Activated CD4-positive, alpha-beta T cell treated with anti-CD3 and anti-CD28 coated beads, Interleukin-2, Interleukin-4, amounts not matched to agents 100 ng/mL and 50 ng/mL, durations not matched to agents 16 hours and 8 hours (primary cell): ENCODE measurements at places on chromosomes 16 and 17.
A peak's percentile ranks its signal among the peaks of the same experiment; 100 is the strongest.

DNA sequence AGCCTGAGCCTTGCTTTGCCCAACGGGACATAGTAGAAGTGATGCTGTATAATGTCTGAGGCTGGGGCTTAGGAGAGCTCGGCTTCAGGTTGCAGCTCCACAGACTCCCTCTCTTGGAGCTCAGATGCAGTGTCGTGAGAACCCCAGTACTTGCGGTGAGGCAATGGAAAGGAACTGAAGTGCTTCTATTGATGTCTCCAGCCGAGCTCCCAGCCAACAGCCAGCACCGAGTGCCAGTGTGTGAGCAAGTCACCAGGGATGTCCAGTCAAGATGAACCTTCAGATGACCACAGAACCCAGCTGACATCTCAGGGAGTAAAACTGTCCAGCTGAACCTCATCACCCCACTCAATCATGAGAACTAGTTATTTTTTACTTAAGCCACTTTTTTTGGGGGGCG is 268.1 kb downstream of the IRF8 start:
- DNase-seq: no peak

- DNase-seq: no peak
These were observed 10.8 kb downstream of the ARL2BP start for GRCh38 chr16:57255686-57256415.

- DNase-seq: no peak
These were observed 234.5 kb upstream of the MYOCD start for GRCh38 chr17:12431188-12431587.

DNA sequence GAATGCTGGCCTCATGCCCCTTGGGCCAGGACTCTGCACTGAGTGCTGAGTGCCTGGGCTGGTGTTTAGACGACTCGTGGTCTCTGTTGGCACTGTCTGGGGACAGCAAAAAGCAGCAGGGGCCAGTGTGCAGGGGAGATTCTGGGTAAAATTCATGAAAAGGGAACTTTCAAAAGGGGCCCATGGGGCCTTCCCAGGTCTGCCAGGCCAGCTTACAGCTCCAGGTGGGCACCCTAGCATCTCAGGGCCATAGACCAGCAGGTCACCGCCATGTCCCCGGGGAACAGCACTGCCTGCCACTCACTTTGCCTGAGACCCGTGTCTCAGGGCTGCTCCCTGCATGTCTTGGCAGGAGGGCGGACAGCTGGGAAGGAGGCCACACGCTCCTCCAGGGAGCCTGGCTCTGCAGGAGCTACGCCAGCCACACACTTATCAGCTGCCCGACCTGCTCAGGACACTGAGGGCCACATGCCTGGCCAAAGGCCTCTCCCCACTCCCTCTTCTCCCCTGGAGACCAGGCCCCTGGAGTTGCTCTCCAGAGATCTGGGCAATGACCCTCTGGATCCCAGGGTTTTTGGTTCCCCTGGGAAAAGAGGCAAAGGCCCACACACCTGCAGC is 8.8 kb upstream of the FASN start:
- DNase-seq: no peak

GRCh38 chr16:12025472-12025871 is 48.9 kb downstream of the SNX29 start:
- no peak for DNase-seq

DNA sequence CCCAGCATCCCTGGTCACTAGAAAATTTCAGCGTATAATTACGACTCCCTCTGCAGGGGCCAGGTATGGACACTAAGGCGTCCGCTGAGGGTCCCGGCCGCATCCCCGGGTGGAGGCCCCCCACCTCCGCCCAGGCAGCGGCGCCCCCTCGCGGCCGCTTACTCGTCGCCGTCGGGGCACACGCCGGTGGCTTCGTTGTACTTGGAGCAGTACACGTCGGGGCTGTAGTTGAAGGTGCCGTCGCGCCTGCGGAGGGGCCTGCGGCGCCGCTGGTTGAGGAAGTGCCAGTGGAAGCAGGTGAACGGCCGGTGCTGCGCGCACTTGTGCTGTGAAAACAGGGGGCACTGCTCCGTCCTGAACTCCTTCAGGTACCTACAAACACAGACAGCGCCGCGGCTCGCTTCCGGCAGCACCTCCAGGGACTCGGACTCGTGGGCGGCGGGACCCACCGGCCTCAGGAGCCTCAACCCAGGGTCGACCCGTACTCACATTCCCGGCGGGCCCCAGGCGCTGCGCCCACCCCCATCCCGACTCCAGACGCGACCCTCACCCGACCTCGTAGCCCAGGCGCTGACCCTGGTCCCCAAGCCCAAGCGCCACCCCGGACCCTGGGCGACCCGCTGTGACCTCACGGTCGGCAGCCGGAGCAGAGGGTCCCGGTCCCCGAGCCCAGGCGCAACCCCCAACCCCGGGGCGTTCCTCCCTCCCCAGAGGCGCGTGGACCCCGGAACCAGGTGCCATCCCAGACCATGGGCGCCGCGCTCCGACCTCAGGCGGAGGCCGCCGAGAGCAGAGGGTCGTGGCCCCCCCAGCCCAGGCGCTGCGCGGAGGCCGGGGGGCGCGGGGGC is 596 bp downstream of the UNKL start:
- DNase-seq: peak; percentile 67

DNA sequence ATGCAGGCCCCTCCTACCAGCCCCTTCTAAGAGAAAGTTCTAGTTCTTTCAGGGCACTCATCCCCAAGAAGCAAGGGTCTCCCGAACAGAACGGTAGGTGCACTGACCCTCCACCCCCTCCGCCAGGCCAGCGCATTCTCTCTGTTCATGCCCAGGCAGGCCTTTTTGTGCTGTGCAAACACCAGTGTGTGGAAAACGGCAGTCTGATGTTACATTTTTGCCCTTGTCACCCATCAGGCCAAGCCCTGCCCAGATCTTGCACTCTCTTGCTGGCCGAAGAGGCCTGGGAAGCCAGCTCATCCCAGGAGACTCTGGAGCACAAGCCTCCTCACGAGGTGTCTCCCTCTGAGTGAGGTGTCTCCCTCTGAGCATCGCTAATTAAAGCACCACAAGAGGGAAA is 16.1 kb upstream of the MTSS2 start:
- DNase-seq: no peak

GRCh38 chr17:76166906-76167305 is 25.9 kb upstream of the FOXJ1 start:
- DNase-seq: no peak

DNA sequence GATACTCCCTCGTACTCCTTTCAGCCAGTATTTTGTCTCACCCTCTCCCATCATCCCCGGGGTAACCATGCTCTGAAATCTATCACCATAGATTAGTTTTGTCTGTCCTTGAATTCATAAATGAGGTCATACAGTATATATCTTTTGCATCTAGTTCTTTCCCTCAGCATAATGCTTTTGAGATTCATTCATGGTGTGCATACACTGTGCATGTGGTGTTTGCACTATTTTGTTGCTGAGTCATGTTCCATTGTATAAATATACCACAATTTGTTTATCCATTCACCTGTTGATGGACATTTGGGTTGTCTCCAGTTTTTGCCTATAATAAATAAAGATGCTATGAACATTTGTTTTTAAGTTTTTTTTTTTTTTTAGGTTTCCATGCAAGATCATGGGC is 34.2 kb upstream of the NLRP1 start:
- DNase-seq: no peak

DNA sequence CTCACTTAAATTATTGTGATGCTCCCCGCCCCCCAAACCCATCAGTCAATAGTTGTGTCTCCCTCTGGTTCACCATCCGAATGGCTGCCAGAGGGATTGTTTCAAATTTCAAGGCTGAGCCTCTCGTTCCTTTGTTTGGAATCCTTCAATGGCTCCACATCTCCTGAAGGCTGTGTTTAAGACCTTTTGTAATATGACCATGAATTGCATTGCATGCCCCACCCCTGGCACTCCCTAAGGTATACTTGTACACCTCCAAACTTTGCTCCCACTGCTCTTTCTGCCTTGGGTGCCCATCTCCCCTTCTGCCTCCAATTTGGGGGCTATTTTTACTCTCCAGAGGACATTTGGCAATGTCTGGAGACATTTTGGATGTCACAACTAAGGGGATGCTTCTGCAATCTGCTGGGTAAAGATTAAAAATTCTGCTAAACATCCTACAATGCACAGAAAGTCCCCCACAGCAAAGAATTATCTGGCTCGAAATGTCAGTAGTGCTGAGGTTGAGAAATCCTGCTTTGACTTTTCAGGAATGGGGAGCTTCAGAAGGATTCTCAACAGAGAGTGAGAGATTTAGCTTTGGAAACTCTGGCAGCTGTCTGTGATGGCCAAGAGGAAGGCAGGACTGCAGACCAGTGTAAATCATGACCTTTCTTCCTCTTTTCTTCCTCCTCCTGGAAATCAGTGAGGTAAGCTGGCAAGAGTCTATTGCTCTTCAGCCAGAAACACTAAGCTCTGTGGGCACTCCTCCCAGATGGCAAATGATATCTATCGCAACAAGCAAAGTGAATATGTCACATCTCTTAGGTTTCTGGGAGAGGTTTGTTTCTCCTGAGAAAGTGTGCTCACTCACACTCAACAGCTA is 8.7 kb upstream of the IL4R start:
- no peak for DNase-seq

DNA sequence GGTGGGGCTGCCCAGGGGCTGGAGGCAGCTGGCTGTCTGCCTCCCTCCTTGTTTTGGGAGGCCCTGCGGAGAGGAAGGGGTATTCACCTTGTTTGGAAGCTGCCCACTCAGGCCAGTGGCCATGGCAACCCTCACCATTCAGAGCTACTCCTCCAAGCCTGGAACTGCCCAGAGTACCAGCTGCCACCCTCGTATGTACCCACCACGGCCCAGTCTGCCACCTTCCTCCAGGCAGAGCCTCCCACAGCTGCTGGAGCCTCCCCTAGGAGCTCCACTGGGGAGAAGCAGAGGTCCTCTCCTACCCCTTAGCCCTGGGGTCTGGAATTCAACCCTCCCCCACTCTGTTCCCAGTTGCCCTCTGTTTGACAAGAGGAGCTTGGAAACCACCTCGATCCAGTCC is 90.7 kb downstream of the AXIN2 start:
- no peak for DNase-seq

GRCh38 chr16:65716737-65717700 is 595.2 kb upstream of the CDH11 start:
- no peak for DNase-seq

DNA sequence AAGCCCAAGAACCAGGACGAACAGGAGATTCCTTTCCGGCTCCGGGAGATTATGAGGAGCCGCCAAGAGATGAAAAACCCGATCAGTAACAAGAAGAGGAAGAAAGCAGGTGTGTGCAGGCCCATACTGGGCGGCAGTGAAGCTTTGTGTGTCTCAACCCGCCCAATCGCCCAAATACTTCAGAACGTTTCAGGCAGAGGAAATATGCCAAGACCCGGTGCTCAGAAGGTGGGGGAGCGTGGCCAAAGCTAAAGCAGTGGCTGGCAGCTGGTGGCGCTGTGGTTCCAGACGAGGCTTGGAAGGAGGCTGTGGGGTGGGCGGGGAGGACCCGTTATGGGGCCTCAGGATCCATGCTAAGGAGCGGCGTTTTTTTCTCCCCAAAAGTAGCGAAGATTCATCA is 1.2 kb downstream of the CCDC137 start:
- no peak for DNase-seq

DNA sequence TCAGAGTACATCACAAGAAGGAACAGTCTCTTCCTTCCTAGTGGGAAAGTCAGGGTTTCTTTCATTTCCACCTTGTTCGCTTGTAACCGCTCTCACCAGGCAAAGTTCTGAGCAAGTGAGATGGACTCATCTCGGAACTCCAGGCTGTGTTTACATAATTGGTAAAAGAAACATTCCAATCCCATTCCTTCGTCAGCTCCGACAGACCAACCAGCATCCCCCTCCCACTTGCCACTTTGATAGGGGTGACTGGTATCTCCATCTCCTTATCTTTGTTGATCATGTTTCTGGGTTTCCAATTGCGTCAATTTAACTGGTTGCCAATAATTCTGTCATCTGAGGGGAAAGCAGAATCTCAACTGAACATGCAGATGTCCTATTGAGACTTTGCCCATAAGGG is 36.8 kb upstream of the LYRM9 start:
- no peak for DNase-seq

GRCh38 chr17:19269106-19269505 is 31.9 kb downstream of the EPN2 start:
- DNase-seq: no peak

DNA sequence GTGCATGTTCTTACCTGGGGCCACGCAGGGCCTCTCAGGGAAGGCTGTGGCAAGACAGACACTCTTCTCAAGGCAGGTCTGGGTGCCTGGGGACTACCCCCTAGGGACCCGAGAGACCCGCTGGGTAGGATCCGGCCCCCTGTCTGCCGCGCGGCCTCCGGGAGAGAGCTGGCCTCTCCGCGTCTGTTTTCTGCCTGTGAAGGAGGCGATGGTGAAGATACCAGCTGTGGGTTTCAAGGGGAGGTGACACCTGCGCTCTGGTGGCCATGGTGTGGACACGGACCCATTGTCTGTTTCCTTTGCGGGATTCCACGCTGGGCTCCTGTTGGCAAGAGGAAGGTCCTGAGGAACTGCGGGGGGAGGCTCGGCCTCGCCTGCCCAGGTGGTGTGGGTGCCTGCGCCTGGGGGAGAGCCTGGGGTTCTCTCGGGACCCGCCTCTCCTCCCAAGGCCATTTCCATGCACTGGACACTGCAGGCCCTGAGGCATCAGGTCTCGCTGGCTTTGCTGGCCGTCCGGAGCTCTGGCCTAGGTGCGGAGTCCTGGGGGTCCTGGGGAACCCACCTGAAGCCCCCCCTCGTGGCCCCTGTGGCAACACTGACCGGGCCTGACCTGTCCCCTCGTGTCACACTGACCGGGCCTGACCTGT is 12.2 kb upstream of the METRNL start:
- no peak for DNase-seq

DNA sequence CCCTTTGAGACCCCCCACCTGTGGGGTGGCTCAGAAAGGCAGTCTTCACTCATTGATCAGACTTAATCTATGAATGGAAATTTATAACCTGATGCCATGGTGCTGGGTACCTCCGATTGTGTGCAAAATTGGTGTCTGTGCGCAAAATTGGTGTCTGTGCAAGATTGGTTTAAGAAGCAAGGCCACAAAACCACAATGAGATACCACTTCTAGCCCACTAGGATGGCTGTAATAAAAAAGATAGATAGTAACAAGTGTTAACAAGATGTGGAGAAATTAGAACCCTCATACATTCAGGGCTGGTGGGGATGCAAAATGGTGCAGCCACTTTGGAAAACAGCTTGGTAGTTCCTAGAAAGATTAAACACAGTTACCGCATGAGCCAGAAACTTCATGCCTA is 13.9 kb upstream of the CSNK2A2 start:
- DNase-seq: no peak

DNA sequence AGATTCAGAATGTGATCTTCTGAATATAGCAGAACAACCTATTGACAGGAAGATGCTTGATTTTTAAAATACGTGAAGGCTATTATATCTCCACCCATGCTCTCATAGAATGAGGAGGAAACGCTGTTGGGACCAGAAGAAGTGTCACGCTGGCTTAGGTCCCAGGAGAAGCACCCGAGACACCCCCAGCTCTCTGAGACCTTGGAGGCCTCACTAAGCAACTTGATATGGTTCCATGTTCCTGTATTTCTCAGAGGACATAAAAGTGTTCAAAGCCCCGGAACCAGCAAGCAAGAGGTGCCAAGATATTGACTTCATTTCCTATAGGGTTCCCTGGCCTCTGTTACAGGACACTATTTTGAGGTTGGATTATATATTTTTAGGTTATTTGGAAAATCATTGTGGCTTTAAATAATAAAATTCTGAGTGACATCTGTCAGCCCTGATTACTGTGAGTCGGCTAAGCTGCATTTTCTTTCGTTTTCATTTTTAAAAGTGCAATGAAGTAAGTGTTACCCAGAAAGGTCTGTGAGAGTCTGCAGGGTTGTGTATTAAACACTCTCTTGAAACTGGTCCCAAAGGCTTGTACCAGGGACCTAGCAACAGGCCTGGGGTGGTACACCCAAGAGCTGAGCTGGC is 400.0 kb downstream of the SOX9 start:
- no peak for DNase-seq

- no peak for DNase-seq
These were observed 8.4 kb upstream of the TERF2 start for GRCh38 chr16:69393898-69394849.
